ENCODE measurements at places on chromosomes 7 and 10.

DNA sequence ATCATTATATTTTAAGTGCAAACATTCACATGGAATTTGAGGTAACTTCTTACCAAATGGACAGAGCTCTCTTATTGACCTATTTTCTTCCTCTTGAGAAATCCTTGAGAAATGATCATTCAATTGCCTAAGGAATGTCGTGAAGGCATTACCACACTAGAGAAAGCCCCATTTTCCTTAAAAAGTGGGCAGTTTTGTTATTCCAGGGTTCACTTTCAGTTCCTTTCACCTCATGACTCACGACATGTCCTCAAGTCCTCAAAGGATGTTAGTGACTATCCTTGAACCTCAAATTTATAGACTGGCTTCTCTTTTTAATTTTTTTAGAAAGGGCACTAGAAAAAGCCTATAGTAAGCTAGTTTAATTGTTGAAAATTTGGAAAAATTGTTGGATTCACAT lies 40.4 kb upstream of the SMIM30 start:
- no peak for DNase-seq

DNA sequence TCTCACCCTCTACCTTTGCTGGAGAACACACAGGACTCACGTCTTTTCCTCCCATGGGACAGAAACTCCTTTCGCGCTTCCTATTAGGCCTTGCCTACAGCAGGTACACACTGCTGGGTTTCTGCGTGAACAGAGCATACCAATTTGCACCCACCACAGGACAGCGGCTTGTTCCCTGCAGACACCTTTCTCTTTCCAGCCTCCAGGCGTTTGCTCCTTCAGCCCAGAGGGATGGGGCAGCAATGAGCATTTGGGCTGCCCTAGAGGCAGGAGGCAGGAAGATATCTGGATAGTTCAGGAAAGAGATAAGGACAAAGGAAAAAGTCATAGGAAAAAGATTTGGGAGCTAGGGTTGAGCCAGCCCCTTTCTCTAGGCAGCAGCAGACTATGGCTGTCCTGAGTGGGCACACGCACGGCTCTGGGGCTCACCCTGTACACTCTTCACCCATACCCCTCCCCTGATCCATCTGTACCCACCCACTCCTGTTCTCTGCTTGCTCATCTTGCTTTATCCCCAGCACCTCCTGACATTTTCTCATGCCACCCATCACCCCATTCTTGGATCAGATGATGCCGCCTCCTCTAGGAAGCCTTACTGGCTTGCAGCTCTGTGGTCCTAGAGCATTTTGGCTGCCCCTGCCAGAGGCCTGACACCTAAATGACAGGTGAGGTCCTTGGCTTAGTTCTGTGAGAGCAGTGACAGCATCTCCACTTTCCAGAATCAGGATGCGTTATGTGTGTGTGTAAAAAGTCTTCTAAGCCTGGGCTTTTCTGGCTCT lies 40.7 kb upstream of the SPDYE3 start:
- DNase-seq = no peak

GRCh38 chr10:4704034-4704545 lies 121.9 kb upstream of the AKR1E2 start:
- peak; percentile 52 for DNase-seq

DNA sequence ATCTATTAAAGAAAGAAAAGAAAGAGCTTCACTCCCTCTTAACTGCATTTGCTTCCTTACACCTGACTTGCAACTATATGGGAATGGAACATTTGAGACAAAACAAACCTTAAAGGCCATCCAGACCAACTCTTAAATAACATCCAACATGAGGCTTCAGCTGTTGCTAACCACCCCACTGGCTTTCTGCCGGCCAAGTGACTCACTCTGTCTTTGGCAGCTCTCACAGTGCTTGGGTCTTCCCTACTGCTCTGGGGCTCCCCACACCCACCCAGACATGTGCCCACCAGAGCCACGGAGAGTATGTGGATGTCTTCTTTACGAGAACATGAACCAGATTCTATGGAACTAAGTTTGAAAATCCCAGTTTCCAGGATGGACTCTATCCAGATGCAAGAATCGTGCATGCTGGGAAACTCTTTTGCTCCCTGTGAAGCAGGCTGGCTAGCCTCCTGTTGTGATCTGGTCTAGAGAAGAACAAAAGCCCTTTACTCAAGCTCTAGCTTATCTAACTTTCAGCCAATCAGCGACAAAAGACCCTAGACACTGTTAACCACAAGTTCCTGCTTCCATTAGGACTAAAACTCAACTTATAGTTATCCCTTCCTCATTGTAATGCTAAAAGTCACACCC lies 245.7 kb downstream of the TCERG1L start:
- DNase-seq = peak; percentile 48

- no peak for DNase-seq
Measured at GRCh38 chr7:115340828-115341227, 418.9 kb downstream of the MDFIC start.

- DNase-seq = peak; percentile 31
Measured at GRCh38 chr7:129610709-129611245, 743 bp upstream of the NRF1 start.

- DNase-seq = no peak
Measured at GRCh38 chr7:71548746-71549145, 416.8 kb downstream of the GALNT17 start.

- DNase-seq = no peak
Measured at GRCh38 chr7:78702770-78703169, 750.7 kb downstream of the MAGI2 start.

DNA sequence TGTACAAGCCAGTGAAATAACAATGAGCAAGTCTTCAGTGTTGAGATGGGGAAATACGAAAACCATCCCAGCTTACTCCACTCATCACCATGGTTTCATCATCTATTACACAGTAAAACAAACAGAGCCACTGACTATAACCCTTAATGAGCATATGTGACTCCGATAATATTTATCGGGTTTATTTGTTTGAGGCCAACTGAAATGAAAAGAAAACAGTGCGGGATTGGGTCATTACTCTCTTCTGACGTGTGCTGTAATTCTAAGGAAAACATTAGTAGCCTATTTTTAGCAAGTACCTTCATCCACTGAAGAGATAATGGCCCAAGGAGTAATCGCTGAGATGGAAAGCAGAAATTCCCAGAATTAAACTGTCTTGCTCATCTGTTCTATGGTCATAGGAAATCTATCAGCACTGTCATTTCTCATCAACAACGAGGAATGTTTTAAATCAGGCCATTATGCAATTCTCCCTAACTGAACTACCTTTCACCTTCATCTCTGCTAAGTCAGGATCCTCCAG lies 716.5 kb downstream of the INHBA start:
- DNase-seq = no peak

DNA sequence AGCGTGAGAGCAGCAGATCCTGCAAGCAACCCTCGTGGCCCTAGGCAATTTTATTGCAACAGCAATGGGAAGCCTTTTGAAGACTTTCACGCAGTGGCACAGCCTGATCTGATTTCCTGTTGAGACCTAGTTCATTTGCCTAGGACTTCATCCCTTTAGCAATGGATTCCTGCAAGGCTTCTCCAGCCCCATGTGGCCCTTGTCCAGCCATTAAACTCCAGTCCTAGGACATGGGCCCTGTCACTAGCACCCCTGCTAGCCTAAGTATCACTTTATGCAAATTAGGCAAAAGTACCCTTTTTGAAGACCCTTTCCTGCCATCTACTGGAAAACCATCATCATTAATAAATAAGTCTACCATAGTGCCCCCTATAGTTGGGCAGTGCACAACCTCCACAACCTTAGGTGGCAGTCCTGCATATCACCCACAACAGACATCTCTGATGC lies 379.4 kb downstream of the GALNT17 start:
- no peak for DNase-seq

Data from femur (tissue), 1 donor.